ENCODE measurements at places on chromosomes 4 and X. TPM values are rescaled to one million over a fixed set of nuclear protein-coding genes. Genes with fewer than 3 reads are reported as not detected.
A peak's percentile ranks its signal among the peaks of the same experiment; 100 is the strongest.

DNA sequence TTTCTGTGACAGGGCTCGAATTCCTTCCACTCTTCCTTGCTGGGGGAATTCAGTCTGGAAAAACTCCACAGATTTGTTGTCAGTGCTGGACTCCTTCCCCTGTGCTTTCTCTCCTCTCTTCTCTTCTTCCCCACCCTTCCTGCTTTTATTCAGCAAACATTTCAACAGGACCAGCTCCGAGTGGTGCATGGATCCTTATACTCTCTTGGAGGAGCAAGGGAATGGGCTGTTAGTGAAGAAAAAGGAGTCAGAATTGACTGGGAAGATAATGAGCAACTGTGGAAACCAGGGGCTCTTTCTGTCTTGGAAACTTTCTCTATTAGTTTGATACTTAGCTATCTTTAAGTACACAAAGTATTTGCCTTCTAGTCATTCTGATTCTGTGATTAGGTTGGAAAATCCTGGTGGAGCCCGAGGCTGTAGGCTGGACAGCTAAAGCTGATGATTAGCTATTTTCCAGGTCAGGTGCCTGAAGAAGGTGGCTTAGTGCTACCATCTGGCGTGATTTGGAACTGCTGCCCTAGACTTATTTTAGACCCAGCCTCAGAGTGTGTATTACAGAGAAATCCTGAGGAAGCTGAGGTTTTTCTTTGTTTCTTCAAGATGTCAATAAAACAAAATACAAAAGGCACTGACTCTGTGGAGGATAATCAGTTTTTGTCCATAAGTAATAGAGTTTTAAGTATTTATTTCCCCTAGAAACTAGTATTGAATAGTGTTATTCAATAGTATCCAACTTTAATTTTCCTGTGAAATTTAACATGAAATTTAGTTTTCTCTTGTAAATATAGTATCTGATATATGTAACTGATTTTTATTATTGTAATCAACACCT is 38.4 kb downstream of the NAP1L5 start:
- peak; percentile 23 for DNase-seq

- no peak for DNase-seq
Observed at GRCh38 chr4:163330916-163331628, 1.3 kb downstream of the NPY1R start.

EXOSC9 gene
- 54.1 TPM for total RNA-seq

ATP2B3 gene
- not detected for total RNA-seq

ZDHHC15 gene
- total RNA-seq, result 0.84 TPM

MAGEA2B gene
- not detected for total RNA-seq

- DNase-seq, result no peak
Observed at GRCh38 chr4:93748373-93749291, 79.9 kb upstream of the ATOH1 start.

DGKK gene
- total RNA-seq, result not detected

DNA sequence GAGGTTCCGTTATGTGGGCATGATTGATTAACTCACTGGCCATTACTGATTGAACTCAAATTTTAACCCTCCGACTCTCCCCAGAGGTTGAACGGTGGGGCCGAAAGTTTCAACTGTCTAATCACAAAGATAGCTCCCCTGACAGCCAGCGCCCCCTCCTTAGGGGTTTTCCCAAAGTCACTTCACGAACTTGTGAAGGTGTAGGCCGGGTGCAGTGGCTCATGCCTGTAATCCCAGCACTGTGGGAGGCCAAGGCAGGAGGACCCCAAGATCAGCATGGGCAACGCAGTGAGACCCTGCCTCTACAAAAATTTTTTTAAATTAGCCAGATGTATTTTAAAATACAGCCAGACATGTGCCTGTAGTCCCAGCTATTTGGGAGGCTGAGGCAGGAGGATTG is 39.8 kb upstream of the RBM47 start:
- DNase-seq, result no peak

NXF2B gene
- total RNA-seq, result not detected

KIT gene
- total RNA-seq, result 0.23 TPM

DNA sequence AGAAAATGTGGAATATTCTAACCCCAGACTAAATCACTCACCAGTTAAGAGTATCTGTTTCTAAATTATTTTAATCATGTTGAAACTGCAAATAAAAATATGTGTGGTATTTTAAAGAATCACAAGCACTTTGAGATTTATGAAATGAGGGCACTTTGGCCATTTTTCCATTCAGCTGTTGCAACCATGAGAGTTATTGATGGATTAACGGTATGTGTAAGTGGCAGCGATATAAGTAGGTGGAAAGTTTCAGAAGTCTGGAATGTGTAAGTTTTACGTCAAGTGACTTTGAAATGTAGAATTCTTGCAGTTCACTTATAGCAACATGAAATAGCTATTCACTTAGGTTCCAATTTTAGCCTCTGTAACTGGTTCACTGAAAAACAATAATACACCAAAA is 905.1 kb upstream of the SLIT2 start:
- no peak for DNase-seq

SCML1 gene
- 28.5 TPM for total RNA-seq

DNA sequence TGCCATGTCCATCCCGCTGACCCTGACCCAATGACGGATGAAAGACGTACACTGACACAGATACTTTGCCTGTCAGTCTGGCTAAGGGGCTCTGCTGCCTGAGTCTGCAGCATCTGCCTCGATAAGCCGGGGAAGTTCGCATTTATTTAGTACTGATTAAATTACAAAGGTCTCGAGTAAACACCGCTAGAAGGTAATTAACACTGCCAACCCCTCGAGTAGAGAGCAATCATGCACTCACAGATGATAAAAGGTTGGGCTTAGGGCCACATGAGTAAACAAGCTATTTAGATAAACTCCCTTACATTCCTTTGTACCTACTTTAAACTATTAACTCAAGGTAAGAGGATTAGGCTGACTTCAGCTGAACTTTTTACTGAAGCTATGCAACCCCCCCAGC is 16.0 kb upstream of the RBMXL3 start:
- no peak for DNase-seq

GRCh38 chrX:77275392-77275791 is 171.8 kb upstream of the FGF16 start:
- no peak for DNase-seq

DNA sequence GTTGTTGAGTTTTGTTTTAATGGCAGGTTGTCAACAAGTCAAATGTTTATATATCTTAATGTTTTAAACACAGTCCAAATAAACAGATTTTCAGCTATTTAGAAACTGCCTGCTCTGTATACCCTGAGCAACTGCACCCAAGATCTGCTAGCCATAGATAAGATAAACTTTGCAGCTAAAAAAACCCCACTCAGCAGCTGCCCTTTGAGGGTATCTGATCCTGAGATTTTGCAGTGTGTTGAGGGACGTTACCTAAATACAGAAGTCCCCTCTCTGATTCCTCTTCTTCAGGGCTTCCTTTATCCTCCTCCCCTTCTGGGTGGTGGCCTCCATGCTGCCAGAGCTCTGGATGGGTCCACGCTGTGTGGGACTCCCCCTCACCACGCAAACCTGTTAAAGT is 11.0 kb upstream of the FGG start:
- no peak for DNase-seq

- DNase-seq, result no peak
Observed at GRCh38 chr4:189533603-189534002, 407.1 kb upstream of the FRG1 start.

- DNase-seq, result no peak
Observed at GRCh38 chrX:123959281-123960063, 2.0 kb upstream of the STAG2 start.

All from naive thymus-derived CD4-positive, alpha-beta T cell (primary cell).